ENCODE measurements at places on chromosomes 7 and 10.

DNA sequence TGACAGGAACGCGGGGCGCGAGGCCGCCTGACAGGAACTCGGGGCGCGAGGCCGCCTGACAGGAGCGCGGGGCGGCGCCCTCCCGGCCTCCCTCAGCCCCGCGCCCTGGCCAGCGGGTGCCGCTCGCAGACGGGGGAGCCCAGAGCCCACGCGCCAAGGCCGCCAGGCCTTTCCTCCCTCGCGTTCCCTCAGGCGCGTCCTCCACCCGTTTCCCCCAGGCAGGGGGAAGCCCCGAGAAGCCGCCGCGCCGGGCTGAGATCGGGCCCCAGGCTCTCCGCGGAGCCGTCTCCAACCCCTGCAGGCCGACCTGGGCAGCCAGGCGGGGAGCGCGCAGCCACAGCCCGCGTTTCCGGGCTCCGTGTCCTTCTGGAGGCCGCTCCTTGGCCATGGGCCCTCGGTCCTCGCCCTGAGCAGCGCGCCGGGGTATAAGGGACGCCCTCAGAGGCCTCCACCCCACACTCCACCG lies 17.7 kb downstream of the PTPRN2 start:
- no peak for DNase-seq

DNA sequence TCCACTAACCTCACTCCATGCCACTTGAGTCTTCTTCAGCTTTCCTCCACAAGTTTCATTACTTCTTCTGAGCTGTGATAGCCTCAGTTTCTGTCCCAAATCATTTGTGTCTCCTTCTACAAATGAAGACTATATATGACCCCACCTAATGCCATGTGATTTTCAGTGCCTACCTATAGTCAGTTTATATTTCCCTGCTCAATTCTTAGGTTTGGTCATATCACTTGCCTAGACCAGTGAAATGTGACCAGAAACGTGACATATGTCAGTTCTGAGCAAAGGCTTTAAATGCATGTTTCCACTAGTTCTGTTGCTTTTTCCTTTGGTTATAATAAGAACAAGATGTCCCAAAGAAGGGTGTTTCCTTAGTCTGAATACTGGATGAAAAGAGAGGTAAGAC lies 24.6 kb upstream of the REEP3 start:
- no peak for DNase-seq

- no peak for DNase-seq
These were observed 10.8 kb upstream of the MYL7 start for GRCh38 chr7:44151956-44152355.

DNA sequence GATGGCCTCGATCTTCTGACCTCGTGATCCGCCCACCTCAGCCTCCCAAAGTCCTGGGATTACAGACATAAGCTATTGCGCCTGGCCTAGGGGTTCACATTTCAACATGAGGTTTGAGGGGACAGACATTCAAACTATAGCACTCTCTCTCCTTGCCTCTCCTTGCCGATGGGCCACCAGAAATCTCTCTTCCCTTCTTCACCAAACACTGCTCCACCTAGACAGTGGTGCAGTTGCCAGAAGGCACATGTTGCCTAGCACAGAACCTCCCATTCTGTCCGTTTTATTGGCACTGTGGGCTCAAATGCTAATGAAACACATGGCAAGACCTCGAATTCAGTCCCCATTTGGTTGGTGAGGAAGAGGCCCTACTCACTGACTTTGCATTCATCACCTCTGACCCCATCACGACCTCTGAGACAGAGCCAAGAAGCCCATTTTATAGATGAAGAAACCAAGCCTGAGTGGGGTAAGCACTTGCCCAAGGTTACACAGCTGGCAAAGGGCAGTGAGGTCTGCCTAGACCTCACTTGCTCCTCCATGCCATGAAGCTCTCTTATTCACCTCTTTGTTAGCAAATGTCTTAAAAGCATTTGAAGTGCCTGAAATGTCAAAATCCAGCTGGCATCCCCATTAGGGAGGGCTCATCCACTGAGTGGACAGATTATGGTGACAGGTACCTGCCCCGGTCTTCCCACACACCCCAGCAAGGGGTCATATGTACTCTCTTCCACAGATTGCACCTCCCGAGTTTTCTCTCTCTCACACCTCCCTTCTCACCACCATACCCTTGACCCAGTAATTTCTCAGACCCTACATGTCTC lies 34.0 kb downstream of the GPRIN2 start:
- no peak for DNase-seq

DNA sequence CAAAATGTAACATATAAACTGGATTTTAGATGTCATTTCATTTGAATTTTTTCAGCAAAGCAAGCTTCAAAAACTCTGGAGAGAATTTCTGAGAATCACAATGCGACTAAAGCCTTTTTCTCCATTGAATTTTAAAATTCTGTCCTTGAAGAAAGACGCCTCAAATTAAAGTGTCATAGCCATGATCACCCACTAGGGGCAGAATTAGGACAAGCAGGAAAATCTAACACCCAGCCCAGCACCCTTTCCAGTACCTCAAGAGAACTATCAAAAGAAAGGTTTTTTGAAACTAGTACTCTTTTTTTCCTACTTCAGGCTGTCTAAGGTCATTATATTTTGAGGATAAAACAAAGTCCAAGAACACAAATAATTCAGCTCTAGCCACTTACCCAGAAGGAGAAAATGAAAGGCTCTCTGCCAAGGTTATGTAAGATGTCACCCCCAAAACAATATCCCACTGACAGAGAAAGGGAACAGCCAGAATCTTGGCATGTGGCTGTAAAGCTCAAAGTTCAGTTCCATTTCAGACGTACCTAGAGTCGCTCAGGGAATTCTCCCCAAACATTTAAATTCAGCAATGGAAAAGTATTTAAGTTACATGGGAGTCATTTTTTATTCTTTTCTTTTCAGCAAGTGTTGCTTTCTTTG lies 299.4 kb downstream of the SNX13 start:
- no peak for DNase-seq

- DNase-seq = no peak
These were observed 105.3 kb downstream of the CREB5 start for GRCh38 chr7:28517606-28518005.

DNA sequence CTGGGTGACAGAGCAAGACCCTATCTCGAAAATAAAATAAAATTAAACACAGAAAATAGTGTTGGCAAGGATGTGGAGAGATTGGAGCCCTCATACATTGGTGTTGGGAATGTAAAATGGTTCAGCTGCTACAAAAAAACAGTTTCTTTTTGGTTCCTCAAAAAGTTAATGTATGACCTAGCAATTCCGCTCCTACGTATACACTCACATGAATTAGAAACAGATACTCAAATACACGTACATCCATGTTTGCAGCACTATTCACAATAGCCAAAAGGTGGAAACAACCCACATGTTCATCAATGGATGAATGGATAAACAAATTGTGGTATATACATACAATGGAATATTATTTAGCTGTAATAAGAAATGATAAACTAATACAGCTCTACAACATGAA lies 28.4 kb upstream of the CHCHD3 start:
- no peak for DNase-seq

GRCh38 chr10:130982802-130983201 lies 328.7 kb downstream of the TCERG1L start:
- no peak for DNase-seq

- peak; percentile 7 for DNase-seq
These were observed 24.7 kb downstream of the IL2RA start for GRCh38 chr10:6037422-6037821.

- no peak for DNase-seq
These were observed 152.9 kb downstream of the NRCAM start for GRCh38 chr7:108303332-108303731.

DNA sequence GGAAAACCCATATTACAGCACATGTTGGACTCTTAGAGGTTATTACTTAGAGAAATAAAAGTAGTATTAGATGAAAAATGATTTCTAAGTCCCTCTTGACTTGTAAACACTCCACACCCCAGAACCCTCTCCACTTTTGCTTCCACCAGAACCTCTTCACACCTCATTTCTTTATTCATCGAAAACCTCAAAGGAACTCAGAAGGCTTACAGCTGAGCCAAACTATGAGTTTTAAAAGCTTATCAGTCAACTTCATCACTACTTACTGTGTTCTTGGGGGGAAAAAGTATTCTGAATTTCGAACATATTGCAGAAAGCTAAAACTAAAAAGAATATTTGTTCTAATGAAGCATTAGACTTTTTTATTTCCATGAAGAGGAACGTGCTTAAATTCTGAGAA lies 547.8 kb upstream of the STEAP1 start:
- DNase-seq = no peak

GRCh38 chr10:119658274-119658673 lies 7.1 kb downstream of the BAG3 start:
- no peak for DNase-seq

DNA sequence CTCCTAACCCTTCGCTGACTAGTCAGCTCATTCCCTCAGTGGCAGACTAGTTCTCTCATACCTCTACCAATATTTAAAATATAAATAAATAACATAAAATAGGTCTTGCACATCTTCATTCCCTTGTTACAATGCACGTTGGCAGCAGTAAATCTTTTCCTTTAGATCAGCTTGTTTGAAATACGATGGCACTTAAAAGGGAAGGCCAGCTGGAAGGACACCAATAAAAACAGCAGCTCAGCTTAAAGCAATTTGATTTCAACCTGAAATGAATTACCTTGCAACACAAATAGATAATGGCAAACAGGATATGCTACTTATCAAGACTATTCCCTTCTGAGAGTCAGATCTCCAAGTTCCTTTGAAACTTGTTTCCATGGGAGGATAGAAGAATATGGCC lies 321.8 kb downstream of the GFRA1 start:
- no peak for DNase-seq

DNA sequence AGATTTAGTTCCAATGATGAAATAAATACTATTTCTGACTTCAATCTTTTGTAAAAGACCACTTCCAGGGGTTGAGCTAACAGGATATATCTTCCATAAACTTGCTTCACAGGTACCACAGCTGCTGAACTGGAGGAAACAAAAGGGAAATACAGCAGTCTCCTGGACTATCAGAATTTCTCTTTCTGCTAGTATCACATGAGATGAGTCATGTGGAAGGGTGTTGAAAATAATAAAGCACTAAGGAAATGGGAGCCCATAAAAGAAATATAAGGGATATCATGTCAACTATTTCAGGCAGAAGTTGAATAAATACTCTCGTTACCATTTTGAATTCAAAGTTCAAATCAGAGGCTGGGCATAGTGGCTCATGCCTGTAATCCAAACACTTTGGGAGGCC lies 250.3 kb upstream of the NFE2L3 start:
- DNase-seq = no peak

- no peak for DNase-seq
These were observed 68.9 kb downstream of the PHTF2 start for GRCh38 chr7:77867537-77867865.

GRCh38 chr10:128087146-128087883 lies 38.9 kb downstream of the MKI67 start:
- DNase-seq = no peak

DNA sequence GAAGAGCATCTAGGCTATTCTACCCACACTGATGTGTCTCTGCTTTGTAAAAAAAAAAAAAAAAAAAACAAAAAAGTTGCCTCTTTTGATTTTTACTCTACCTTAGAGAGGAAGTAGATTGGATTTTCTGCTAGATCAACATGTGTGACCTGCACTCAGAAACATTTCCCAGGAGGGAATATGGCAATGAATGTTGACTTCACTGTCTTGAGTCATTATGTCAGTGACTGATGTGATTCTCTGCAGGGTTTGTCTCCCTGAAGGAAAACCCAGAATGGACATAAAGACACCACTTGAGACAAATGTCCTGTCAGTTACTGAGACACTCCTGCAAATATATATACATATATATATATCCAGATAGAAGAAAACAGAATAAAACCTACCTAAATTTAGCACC lies 370.3 kb downstream of the BMPER start:
- no peak for DNase-seq

DNA sequence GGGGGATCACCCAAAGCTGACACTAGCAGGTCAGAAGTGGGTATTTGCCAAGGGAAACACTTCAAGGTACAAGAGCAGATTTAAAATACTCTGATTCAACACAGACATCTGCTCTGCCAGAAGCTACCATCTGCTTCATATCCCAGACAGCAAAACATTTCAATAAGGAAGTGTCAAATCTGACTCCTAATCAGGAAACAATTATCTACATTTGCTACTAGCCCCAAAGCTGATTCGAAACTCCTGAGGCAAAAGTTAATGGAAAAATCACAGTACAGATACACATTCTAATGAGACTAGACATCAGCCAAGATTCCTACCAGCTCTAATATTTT lies 48.9 kb downstream of the PARD3 start:
- DNase-seq = no peak

- DNase-seq = no peak
These were observed 89.9 kb downstream of the DNAJB6 start for GRCh38 chr7:157426463-157427301.

- no peak for DNase-seq
These were observed 514.8 kb upstream of the ADARB2 start for GRCh38 chr10:2252096-2252495.

- no peak for DNase-seq
These were observed 4.7 kb downstream of the LRWD1 start for GRCh38 chr7:102469351-102469971.

DNA sequence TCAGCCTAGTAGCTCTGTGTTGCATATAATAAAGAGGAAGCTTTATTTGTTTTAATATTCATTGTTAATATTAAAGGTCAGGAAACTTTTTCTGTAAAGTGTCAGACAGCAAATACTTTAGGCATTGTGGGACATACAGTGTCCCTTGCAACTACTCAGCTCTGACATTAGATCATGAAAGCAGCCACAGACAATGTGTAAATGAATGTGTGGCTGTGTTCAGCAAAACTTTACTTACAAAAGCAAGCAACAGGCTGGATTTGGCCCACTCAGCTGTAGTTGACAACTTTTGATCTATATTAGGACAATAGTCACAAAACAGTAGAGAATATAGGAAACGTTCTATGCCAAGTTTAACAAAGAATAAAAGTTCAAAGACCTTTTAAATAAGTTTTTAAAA lies 173.3 kb downstream of the RNLS start:
- no peak for DNase-seq

- no peak for DNase-seq
These were observed 427.8 kb downstream of the ARL4A start for GRCh38 chr7:13115157-13115772.

DNA sequence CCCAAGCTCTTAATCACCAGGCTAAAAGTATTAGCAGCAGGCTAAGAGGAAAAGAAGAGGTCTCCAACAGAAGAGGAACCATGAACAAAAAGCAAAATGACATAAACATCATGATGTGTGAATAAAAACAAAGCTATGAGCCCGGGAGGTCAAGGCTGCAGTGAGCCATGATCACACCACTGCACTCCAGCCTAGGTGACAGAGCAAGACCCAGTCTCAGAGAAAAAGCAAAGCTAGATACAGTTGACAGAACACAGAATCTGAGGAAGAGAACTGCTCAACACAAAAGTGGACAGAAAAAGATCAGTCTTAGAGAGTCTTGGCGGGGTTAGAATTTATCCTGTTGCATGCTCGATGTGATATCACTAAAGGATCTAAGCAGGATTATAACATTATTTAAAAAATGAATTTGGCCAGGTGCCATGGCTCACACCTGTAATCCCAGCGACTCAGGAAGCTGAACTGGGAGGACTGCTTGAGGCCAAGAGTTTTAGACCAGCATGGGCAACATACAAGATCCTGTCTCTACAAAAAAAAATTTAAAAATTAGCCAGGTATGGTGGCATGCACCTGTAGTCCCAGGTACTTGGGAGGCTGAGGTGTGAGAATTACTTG lies 37.5 kb downstream of the NT5C2 start:
- no peak for DNase-seq
